ENCODE measurements at places on chromosomes 5 and 9. TPM values are rescaled to one million over a fixed set of nuclear protein-coding genes. Genes with fewer than 3 reads are reported as not detected.

RAI14 gene
- total RNA-seq = 0.61 TPM

CEP72 gene
- total RNA-seq = 40.5 TPM

DOCK2 gene
- 321 TPM for total RNA-seq

ACTBL2 gene
- total RNA-seq = not detected

DOCK8 gene
- 389 TPM for total RNA-seq

SKIC3 gene
- 75.0 TPM for total RNA-seq

PTPN3 gene
- total RNA-seq = 0.50 TPM

LCN15 gene
- not detected for total RNA-seq

MSMP gene
- total RNA-seq = not detected

CTNND2 gene
- total RNA-seq = not detected
